LoVo (cell line): ENCODE measurements at places on chromosomes 16 and 17.

DNA sequence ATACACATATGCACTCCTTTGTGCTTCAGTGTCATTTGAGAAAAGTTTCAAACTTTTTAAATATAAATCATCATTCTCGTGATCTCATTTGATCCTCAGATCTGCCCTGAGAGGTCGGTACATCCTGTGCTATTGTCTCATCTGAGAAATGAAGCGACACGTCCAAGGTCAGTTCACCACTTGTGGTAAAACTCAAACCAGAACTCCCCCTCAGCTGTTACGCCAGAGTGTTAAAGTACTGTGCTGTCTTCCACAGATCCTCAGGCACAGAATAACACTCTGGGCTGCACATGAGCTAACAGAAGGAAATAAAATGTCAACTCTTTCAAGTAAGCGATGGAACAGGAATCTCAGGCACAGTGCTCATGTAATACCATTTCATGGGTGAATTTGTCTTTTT, 31.4 kb downstream of the ANKFN1 start:
- DNase-seq, result no peak

- DNase-seq, result no peak
Measured at GRCh38 chr17:42438600-42439567, 15.8 kb upstream of the CAVIN1 start.

DNA sequence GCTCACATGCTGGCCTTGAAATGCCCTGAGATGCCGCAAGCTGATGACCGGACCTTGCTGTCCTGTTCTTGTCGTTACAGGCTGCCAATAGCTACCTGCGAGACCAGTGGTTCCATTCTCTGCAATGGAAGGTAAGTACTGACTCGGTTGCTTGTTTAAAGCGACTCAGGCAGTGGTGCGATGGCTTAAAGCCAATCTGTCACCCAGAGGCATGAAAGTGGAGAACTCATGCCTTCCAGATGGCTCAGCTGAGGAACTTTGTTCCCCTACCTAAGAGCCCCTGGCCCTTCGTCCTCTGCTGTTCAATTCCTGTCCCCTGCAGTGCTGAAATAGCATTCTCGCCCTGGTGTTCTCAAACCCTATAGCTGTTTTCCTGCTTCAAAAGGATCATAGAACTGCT, 158.3 kb upstream of the PLCG2 start:
- DNase-seq, result no peak

DNA sequence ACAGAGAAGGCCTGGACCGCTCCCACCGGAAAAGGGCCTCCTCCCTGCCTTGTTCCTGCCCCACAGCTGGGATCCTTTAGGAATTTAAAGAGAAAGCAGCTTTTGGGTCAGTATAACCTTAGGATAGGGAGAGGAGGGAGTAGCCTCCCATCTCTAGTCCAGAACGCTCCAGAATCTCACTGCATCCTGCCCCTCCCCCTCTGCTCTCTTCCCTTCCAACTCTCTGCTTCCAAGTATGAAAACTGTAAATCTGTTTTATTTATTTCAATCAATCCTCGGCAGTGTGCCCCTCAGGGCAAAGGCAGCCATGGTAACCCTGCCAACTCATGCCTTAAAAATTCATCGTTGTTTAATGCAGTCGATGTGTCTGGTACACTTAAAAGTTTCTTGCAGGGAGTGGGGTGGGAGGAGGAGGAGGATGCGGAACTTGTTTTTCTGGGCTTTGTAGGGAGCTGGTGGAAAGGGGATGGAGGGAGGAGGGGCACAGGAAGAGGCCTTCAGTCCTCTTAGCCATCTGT, 21.2 kb upstream of the MTSS2 start:
- DNase-seq, result no peak

- no peak for DNase-seq
Measured at GRCh38 chr16:84423416-84423837, 55.1 kb downstream of the ATP2C2 start.

DNA sequence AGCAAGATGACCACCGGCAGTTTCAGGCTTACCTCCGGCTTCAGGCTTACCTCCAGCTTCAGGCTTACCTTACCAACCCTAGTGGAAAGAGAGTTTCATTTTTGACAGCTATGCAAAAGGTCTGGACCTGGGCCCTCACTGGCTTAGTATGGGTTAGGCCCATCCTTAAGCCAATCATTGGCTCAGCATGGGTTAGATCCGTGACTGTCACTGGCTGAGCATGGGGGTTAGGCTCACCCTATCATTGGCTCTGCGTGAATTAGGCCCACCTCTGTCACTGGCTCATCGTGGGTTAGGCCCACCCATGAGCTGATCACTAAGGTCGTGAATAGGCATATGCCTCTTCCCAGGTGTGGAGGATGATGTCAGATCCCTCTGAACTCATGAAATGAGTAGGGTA, 8.1 kb downstream of the NDE1 start:
- DNase-seq, result no peak

- DNase-seq, result no peak
Measured at GRCh38 chr17:31688701-31689100, 170.3 kb downstream of the COPRS start.

DNA sequence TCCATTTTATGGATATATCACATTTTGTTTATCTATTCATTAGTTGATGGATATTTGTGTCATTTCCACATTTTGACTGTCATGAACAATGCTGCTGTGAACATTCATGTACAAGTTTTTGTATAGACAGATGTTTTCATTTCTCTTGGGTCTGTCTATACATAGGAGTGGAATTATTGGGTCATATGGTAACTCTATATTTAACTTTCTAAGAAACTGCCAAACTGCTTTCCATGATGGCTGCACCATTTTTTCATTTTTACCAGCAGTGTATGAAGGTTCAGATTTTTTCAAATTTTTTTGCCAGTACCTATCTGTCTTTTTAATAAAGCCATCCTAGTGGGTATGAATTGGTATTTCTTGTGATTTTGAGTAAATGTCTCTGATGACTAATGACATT, 15.5 kb downstream of the NFAT5 start:
- DNase-seq, result no peak

DNA sequence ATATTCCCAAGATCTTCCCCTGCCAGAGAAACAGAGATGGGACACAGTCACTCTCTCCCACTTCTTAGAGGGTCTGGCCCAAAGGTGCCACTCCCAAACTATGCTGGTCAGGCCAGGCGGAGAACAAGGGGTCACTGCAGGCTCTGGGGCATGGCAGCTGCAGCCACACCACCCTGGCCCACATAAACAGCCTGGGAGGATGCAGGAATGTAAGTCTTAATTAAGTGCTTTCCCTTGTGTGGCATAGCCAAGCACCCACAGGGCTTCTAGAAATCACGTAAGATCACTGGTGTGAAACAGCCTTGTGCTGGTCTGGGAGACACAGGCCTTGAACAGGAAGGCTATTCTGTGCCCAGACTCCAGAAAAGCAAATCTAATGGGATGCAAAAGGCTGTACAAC, 31.5 kb downstream of the ABCC12 start:
- DNase-seq, result no peak

DNA sequence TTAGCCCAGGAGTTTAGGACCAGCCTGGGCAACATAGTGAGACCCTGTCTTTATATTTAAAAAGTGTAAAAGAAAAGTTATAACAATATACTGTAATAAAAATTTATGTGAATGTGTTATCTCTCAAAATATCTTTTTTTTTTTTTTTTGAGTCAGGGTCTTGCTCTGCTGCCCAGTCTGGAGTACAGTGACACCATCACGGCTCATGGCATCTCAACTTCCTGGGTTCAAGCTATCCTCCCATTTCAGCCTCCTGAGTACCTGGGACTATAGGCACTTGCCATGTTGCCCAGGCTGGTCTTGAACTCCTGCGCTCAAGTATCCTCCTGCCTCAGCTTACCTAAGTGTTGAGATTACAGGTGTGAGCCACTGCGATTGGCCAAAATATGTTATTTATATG, 45.5 kb upstream of the SLC25A19 start:
- DNase-seq, result no peak

- DNase-seq, result no peak
Measured at GRCh38 chr16:26457095-26457494, 609.6 kb upstream of the C16orf82 start.

- no peak for DNase-seq
Measured at GRCh38 chr16:81445966-81446906, 1.6 kb downstream of the CMIP start.

DNA sequence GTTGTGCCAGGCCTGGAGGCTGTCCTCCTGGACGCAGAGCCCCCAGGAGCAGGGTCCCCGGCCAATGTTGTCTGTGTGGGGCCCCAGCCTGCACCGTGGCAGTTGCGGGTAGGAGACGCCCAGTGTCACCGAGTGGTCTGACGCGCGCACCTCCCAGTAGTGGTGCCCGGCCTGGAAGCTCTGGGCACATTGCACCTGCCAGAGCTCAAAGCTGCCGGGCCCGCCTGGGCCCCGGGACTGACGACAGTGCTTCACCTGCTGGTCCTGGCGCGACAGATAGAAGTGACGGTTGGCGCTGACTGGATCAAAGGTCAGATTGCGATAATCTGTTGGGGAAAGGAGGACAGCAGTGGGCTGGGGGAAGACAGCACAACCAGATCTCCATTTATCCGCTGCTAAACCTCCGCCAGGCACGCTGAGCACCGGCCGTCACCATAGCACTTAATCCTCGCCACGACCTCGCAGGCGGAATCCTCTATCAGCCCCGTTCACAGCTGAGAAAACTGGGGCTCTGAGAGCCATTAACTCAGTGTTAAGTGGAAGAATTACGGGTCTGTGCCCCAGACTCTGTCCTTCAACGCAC, 5.6 kb downstream of the TRIM65 start:
- DNase-seq, result no peak

GRCh38 chr17:79842136-79842655, 3.0 kb upstream of the CBX4 start:
- DNase-seq, result no peak

DNA sequence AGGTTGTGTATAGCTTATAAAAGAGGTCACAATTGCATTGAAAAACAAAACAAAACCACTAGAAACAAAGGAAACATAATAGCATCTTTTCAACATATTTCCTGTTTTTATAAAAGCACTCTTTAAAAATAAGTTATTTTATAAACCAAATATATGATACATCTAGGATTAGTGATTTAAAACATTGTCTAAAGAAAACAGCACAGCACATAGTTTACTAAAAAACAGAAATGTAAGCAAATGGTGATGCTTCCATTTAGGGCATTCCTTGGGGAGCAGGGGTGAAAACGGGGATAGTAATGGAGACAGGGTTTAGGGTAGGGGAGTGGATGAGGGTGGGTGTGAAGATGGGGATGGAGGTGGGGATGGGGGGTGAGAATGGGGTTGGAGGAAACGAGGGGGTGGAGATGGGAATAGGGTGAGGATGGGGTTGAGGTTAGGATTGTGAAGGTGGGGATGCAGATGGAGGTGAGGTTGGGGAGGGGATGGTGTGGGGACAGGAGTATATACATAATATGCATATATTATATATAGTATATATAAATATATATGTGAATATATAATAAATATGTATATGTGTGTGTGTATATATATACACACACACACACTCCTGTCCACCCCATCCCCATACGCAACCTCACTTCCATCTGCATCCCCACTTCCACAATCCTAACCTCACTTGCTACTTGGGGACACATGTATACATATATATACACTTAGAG, 1519.5 kb downstream of the CDH11 start:
- no peak for DNase-seq
